ENCODE measurements at places on chromosomes 2 and 18.
A peak's percentile ranks its signal among the peaks of the same experiment; 100 is the strongest.

DNA sequence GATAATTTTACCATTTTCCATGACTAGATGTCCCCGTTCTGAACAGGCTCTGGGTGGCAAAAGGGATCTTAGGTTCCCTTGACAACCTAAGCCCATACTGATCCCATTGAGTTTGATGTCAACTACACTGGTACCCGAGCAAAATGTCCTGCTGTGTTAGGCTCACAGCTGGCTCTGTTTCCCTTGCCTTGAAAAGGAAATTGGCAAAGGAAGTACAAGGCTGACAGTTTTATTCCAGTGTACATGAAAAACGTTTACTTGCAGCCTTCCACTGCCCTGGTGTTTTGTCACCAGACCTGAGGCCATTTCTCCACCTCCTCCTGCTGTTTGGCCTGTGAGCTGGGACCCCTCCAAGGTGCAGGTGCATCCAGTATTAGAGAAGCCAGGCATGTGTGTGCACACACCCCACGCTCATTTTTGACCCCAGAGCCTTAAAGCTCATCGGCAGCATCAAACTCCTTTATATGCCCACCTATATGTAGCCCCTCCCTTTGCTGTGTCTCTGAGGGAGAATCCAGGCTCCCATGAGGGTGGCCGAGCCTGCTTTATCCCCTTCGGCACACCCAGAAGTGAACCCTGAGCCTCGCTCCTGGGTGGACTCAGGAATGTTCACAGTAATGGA is 171.3 kb downstream of the NDUFA10 start:
- no peak for DNase-seq

DNA sequence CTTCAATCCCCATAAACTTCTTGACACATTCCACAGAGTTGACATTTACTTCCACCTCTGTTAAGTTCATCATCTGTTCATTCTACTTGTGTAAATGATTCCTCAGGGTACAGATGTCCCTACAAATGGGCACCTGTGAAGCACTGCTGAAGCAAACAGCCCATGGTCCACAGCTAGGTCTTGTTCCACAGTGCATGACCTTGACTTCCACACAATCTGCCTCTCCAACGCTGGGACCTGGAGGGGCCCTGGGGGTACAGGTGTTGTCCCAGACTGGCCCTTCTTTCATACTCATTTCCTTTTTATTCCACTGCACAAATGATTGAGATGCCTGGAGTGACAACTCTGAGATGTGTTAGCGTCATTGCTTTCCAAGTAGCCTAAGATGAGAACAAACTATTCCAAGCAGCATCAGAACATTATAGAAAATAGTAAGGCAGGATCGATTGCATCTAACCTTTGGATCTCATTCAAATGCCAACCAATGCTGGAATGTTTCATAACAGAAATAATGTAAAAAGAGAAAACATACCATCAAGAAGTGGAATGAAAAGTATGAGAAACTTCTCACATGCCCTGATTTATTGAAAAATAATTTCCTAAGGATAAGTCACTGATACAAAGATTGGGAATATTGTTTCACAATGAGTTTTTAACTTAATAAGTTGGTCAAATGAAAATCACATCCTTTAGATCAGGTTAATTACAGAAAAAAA is 31.2 kb downstream of the PIEZO2 start:
- no peak for DNase-seq

DNA sequence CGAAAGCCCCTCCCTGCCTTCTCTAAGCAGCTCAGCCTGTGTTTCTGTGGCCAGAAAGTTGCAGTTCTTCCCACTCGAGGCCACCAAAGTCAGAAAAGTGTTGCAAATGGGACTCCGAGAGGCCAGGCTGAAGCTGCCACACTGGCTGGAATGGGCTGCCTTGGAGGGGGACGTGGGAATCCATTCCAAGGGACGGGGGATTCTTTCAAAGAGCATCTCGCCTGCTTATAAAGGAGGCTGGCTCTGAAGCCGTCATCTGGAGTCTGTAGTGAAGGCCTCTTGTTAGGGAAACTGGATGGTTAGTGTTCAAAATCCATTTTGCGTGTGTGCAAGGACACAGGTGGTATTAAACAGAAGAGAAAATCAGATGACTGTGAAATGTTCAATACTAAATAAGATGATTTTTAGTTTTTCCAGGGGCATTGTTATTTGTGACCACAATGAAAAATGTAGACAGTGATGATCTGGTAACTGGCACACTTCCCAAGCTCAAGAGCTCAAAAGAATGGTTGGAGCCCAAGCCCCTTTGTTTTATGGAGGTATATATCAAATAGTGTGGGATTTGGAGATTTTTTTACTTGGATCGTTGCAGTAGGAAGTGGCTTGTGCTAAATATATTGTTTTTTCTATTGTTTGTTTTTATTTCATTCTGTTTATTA is 782 bp downstream of the FAM228B start:
- peak; percentile 45 for DNase-seq

DNA sequence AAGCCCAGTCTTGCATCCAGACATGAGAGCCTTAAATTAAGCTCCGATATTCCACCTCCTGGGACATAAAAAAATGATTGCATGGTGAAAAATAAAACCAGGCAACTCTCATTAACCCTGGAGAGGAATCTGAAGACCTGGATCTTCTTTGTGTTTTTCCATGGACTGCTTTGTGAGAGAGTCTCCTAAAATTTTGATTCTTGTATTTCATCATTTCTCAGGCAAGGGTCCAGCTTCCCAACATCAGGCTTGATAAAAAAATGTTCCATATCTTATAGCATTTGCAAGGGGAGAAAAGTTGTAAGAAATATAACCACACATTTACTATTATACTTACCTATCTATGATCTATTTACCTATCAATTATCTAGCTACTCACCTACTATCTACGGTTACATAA is 327.5 kb upstream of the SPHKAP start:
- DNase-seq: no peak

DNA sequence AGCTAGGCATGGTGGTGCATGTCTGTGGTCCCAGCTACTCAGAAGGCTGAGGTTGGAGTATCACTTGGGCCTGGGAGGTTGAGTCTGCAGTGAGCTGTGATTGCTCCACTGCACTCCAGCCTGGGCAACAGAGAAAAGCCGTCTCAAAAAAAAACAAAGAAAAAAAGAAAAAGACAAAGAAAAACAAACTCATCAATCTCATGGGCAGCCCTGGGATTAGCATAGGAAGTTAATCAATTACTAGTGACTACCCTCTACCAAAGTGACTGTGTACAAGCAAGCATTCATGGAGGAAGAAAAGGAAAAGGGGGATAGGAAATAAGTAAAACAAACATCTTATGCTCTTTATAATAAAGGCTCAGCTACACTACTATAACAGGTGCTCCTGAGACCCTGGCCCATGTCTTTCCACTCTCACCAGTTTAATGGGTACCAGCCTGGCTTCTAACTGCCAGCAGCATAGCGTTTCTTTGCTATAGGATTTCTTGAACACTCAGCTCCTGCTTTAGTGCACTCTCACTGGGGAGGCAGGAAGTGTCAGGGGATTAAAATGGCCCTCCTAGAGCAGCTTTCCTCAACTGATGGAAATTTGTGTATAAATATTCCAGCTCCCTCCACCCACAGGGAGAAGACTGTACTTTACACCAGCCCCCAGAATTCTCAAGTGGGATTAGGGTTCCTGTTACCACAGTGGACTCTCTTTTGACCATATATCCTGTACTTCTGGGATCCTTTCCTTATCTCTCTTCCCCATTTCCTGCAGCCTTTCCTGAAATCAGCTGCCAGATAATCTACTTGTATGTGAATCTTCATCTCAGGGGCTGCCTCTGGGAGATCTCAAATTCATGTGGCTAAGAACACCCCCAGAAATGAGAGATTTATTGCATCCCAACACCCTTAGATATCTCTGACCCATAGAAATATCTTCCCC is 91.3 kb upstream of the GLS start:
- no peak for DNase-seq

DNA sequence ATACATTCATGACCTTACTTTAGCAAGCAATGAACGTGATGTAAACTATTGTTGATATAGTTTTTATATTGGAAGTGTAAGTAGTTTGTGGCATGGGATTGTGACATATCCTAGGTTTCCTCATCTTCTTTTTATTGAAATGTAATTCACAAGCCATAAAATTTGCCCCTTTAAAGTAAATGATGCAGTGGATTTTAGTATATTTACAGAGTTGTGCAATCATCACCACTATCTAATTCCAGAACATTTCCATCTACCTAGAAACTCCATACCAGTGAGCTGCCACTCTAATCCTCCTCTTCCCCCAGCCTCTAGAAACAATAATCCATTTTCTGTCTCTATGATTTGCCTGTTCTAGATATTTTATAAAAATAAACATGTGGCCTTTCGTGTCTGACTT is 10.7 kb upstream of the CASP10 start:
- DNase-seq: no peak

GRCh38 chr2:140246957-140247356 is 1466.8 kb upstream of the NXPH2 start:
- no peak for DNase-seq

DNA sequence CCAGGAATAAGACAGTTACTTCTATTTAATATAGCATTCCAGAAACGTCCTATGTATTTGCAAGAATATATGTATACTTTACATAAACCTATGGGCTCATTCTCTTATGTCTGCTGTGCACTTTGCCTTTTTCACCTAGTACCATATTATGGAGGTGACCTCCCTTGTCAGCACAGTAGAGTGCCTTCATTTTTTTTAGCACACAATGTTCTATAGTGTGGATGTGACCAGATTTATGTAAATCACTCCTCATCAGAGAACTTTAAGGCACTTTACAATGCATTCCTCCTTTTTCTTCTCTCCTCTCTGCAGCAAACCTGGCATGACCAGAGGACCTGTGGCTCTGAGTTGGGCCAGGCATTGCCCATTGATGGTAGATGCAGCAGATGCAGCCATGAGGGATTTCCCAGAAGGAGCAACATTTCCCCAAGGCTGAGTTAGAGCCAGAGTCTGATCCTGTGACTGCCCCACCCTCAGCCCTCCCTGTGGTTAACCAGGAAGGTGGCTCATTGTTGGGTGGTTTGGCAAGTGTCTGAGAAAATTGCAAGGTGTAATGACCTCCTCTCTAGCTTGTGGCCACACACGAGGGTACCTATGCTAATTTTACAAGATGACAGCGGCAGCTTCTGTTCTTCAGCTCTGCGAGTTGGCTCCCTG is 76.5 kb upstream of the DLX2 start:
- no peak for DNase-seq

DNA sequence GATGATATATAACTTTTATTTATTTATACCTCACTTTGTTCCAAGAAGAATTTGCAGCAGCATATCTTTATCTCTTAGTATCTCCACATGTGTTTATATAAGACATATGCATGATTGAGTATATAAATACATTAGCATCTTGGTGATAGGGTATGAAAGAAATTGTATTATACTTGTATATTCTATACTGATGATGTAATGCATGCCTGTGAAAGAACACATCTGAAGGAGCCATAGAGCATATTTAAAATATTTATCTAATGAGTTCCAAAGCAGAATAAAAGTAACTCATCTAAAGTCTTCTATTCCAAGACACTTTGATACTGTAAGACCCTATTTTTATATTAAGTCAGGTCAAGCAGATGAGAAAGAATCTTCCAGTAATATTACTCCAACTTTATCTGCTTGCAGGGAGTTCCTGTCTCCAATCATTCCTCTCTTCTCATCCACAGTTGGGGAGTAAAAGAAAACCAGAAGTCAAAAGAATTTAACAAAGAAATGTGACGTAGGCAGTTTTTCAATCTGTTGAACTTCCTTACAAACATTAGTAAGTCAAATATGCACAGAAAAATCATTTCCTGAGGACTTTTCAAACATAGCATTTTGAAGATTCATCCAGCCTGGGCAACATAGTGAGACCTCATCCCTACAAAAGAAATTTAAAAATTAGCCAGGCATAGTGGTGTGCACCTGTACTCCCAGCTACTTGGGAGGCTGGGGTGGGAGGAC is 76.7 kb downstream of the DTNB start:
- DNase-seq: no peak

DNA sequence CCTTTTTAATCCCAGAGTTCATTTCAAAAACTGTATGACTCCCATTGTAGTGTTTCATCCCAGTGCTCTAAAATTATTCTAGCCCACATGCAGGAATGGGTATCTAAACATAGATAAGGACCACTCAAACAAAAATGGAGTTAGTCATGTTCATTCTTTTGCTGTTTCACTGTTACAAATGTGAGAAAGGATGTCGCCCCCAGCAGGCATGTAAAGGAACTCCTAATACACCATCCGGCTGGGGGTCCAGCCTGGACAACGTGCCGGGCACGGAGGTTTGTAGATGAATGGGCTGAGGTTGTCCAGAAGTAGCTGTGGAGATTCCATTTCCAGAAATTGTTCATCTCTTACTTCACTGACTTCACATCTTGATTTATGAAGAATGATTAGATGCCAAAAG is 101.9 kb upstream of the RAB12 start:
- peak; percentile 31 for DNase-seq

GRCh38 chr2:109337221-109337620 is 208.2 kb downstream of the SH3RF3 start:
- no peak for DNase-seq

DNA sequence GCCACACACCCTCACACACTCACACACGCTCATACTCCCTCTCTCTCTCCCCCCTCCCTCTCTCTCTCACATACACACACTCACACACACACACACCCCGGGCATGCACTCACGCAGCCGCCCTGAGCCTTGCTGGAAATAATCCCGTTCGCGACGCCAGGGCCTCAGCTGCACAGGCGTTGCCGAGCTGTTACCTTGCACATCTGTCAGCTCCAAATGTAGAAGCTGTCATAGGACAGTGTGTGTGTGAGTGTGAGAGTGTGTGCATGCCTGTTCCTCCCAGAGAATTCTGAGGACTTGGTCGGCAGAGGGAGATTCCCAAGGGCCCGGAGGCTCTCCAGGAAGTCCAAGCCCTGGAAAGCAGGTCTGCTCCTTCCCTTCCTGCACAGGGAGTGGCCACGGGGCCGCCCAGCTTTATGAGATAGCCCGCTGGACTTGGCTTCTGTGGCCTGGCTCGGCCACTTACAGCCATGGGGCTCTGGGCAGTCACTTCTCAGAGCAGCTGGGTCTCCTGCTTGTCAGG is 8.6 kb downstream of the SPR start:
- no peak for DNase-seq

GRCh38 chr2:758073-758820 is 81.0 kb upstream of the TMEM18 start:
- no peak for DNase-seq

- DNase-seq: peak; percentile 11
Observed at GRCh38 chr2:237281836-237282306, 132.1 kb downstream of the COL6A3 start.

All from hematopoietic multipotent progenitor cell treated with erythropoietin and hydrocortisone succinate and interleukin-3 and kit ligand, for 6 days (in vitro differentiated cells).